ENCODE measurements at places on chromosomes 1 and 21. TPM values are rescaled to one million over a fixed set of nuclear protein-coding genes. Genes with fewer than 3 reads are reported as not detected.
A peak's percentile ranks its signal among the peaks of the same experiment; 100 is the strongest.

DNA sequence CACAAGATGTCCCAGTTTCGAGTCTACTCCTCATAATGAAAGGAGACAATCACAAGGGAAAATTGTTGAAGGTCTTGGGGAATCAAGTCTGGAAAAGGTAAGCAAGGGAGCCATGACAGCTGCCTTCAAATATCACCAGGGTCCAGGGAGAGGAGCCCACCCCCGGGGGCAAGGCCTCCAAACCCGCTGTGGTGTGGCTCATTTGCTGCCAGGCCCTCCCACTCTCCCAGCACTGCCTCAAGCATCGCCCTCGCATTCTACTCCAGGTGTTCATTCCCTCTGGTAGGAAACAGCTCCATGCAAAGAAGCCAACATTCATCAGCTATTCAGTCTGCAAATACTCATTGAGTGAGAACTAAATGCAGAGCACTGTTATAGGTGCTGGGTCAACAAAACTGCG is 8.6 kb downstream of the S100A9 start:
- no peak for DNase-seq

DNA sequence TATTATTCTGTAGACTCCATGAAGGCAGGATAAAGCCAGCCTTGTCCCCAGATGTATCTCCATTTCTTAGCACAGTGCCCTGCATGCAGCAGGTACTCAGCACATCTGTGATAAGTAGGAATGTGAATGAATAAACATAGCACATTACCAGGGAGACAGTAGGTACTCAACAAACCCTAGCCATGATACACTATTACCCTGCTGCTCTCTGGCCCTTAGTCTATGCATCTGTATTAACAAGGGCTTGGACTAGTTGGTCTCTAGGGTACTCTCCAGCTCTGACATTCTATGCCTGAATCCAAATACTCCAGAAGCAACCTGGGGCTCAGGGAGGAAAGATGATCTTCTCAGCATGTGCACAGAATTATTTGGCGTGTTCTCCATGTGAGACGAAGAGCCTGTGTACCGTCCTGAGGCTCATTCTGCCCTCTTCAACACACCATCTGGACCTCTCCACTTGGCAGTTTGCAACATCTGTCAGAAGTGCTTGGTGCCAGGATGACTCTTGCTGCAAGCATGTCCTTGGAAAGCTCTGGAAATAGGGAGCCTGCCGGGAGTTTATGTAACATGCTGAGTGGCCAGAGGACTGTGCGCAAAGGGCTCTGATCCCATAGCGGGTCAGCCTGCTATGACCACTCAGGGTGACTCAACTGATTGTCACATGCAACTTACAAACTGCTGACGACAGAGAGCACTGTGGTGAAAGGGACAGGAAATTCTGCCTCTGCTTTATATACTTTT is 228.2 kb upstream of the USP24 start:
- peak; percentile 97 for DNase-seq

DNA sequence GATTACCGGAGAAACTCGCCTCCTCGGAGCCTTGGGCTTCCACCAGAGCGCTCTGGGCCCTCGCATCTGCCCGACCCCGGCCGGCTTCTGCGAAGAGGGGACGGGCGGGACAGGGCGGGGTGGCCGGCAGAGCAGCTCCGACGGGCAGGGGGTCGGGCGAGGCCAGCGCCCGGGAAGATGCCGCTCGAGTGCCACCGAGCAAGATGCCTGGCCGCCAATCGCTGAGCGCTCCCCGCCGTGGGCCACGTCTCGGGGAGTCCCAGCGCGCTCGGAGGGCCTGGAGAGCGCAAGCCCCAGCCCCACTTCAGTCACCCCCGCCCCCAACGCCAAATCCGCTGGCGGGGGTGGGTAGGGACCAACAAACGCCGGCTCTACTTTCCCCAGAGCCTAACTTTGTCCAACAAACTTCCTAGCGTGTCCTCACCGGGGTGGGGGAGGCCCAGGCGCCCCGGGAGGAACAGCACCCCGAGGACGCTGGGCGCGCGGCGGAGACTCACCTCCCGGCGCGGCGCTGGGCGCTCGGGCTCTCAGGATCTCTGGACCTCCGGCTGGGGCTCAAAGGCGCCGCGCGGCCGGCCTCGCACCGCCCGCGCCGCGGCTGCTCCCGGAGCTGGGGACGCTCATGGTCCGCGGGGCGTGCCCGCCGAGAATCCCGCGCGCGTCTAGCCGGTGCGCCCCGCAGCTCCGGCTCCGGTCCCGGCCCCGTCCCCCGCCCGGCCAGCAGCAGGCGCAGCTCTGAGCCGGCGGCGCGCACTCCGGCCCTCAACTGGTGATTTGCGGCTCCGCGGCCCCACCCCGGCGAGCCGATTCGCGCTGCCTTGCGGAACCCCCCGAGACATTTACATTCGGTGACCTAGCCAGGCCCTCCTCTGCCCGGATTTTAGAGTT is at the start of gene BCAR3:
Gene BCAR3 (minus strand): TSS at position 737 of the 888 bp plus-strand sequence. CDS start 6,907 bp downstream, outside the sequence.
- DNase-seq = peak; percentile 67

The OR2W3 gene
- total RNA-seq = 5.9 TPM

The OR6Y1 gene
- total RNA-seq = not detected

DNA sequence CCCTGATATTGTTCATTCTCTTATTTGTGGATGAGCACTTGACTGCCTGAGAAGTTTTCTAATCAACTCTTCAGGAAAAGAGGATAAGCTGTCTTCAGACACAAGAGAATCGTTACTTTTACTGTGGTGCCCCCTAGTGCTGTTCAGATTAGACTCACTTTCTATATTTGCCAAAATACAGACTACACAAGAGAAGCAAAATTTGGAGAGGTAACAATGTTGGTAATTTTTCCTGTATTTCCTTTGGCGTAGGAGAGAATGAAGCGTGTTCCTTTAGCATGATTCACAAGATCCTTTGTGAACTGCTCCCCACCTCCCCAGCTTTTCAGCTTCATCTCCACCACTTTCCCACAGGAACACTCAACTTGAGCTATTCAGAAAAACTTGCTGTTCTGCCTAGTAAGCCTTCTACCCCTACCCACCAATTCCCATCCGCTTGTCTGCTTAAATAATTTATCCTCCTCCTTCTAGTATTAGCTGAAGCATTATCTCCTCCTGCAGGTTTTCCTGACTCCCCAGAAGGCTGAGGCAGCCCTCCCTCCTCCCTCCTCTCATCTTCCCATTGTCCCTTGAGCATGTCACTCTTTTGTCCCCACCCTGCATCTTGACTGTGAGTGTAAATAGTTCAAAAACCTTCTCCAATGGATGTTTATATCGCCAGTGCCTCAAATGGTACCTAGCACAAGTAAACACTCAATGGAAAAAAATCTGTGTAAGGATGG is 4.5 kb downstream of the TNFSF4 start:
- DNase-seq = peak; percentile 98

DNA sequence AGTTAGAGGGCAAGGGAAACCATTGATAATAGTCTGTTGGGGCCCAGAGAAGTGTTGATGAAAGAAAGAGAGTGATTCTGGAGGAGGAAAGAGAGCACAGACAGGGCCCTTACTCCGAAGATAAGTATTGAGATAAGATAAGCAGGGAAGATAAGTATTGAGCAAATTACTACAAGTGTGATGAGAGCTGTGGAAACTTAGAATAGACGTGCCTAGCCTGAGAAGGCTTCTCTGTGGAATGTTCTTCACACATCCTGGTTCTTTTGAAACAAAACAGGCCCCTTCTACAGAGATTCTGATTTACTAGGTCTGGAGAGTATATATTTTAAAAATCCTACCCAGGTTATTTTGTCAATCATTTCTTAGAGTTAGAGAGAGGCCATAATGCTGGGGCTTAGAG is 26.4 kb downstream of the FNBP1L start:
- DNase-seq = no peak

DNA sequence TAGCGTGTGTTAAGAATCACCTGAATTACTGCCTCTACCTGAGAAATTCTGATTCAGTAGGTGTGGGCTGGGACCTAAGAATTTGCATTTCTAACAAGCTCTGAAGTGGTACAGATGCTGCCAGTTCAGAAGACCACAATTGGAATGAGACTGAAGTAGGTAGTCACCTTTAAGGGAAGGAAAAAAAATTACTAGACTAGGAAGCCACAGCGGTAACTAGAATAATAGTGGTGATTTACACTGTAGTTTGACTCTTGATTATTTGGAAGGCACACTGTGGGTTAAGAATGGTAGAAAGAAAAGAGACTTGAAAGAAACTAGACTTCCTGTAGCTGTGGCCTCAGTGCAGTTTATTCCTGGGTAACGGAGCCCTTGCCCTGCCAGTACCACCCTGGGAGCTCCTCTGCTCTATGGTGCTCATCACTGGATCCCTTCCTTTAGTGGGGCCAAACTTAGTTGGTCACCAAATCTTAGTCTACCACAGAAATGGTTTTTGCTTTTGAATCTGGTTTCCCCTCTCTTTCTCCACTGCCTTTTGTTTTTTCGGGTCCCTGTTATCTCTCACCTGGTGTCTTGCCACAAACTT is 43.6 kb downstream of the ARID1A start:
- no peak for DNase-seq

DNA sequence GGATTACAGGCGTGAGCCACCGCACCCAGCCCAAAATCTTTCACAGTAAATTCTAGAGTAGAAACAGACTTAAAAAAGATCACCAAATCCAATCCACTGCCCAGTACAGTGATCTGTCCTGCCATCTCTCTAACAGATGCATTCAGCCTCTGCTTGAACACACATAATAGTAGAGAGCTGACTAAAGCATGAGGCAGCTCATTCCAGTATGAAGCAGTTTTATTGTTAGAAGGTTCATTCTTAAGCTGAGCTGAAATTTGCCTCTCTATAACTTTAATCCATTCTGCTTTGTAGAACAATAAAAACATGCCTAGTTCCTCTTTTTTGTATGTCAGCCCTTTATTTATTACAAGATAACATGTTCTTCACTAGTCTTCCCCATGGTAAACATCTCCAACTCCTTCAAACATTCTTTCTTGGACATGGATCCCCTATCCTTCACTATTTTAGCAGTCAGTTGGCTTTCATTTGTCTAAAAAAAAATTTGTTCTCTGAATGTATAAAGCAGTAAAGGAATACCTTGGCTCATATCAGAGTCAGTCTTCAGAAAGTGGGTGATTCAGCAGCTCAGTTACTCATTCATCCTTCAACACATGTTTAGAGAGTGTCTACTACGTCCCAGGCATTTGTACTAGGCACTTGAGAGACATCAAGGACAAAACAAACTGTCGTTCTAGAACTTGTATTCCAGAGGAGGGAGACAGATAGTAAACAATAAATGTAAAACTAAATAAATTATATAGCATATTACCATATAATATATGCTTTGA is 10.7 kb upstream of the PTBP2 start:
- peak; percentile 63 for DNase-seq

- DNase-seq = no peak
Observed at GRCh38 chr1:80457409-80457808, 1343.3 kb upstream of the ADGRL2 start.

DNA sequence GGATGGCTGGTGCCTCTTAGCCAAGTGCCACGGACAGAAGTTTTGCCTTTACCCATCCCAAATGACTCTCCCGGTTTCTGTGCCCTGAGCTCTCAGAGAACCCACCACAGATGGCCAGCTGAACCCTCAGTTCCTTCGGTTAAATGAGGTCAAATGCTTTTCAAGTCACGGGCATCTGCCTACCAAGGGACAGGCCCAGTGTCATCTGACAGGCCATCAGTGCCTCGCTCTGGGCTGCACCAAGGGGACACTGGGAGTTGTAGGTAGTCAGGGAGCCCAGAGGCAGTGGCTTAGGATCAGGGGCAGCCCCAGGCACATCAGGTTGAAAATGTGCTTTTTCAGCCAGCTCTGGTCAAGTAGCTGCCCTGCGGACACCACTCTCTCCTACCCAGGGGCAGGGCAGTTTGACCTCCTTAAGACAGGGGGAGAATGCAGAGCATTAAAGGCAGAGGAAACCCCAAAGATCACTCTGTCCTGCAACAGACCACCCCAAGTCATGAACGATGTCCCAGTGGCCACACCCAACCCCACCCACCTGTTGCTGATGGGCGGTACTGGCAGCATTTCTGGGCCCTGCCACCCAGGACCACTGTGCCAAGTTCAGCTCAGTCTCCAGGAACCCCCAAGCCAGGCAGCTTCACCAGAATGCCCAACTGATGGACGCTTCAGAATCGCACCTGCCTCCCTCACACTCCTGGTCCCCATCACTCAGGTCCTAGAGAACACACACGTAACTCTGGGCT is 60.7 kb downstream of the CASZ1 start:
- no peak for DNase-seq

The CCDC17 gene
- total RNA-seq = 3.8 TPM

DNA sequence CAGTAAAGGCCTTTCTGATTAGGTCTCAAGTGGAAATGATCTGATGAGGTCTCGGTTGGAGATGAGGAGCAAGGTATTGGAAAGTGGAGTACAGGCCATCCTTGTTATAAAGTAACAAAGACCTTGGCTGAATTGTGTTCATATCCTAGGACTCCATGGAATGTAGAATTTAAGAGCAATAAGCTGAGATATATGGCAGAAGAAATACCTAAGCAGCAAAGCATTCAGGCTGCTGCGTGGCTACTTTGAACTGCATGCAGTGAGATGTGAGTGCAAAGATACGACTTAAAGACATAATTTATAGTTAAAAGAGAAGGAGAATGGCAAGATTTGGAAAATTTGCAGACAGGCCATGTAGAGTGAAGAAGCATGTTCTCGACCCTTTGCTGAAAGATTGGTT is 11.2 kb upstream of the XPR1 start:
- no peak for DNase-seq

The C1orf141 gene
- total RNA-seq = not detected

The DIO1 gene
- not detected for total RNA-seq

DNA sequence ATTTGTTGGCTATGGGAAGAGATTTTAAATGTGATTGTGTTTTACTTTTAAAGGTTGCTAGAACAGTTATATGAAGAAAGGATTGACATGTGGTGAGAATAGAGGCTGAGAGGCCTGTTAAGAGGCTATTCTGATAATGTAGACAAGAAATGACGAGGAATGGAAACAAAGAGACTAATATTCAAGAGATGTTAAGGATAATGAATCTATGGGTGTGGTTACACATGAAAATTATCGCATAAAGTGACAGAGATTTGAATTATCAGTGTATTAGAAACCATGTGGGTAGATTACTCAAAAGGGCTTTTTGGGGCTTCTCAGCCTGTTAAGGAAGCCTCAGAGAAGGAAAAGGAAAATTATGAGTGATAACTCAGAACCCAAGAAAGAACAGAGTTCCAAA is 120.4 kb downstream of the MACF1 start:
- no peak for DNase-seq

DNA sequence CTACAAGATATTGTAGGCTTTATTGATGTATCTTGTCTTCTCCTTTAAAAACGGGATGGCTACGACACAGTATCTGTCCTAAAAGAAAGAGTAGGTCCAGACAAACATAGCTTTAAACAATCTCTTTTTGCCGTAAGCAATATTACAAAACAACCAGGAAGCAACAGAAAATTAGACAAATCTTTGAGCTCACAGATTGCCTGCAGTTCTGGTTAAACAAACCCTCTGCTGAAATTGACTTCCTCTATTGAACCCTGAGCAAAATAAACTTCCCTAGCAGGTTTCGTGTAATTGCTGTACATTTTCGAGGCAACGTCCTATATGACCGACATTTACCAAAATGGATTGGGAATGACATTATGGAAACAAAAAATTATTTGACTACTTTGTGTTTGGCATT is 50.6 kb downstream of the CHML start:
- no peak for DNase-seq

All from astrocyte (in vitro differentiated cells and primary cell).